Uterus (tissue), 4 donors: ENCODE measurements at places on chromosomes 13 and 19. TPM values are rescaled to one million over a fixed set of nuclear protein-coding genes. Genes with fewer than 3 reads are reported as not detected.

Gene MTUS2
- 3.6 TPM for total RNA-seq

Gene PET100
- 5.9 TPM for total RNA-seq

Gene FFAR3
- total RNA-seq, result not detected

Gene FAM83E
- total RNA-seq, result not detected

Gene MCEMP1
- total RNA-seq, result not detected

Gene ZNF574
- 5.6 TPM for total RNA-seq

Gene GNG7
- total RNA-seq, result 3.1 TPM

Gene VSTM2B
- total RNA-seq, result not detected

Gene ZFP28
- 6.1 TPM for total RNA-seq

Gene ARHGAP45
- total RNA-seq, result 154 TPM

Gene R3HDM4
- 38.2 TPM for total RNA-seq

Gene ZNF331
- 21.2 TPM for total RNA-seq

Gene PPP1R13L
- 0.51 TPM for total RNA-seq

Gene RETN
- not detected for total RNA-seq

Gene FCER2
- total RNA-seq, result 0.28 TPM

Gene SSC5D
- 5.0 TPM for total RNA-seq

Gene OR7A17
- total RNA-seq, result not detected

Gene LILRA5
- total RNA-seq, result 2.8 TPM
